ENCODE measurements at places on chromosomes 1 and 21. TPM values are rescaled to one million over a fixed set of nuclear protein-coding genes. Genes with fewer than 3 reads are reported as not detected.

GRCh38 chr21:40770435-40771055 is 76.4 kb downstream of the DSCAM start:
- no peaks in the 10 kb centered on the region for H3K4me1 ChIP-seq
- H3K27ac ChIP-seq: no peak overlapping the region
- DNase-seq: no peak
- H3K4me3 ChIP-seq: no peak overlapping the region
- no peaks in the 10 kb centered on the region for H3K27me3 ChIP-seq

DNA sequence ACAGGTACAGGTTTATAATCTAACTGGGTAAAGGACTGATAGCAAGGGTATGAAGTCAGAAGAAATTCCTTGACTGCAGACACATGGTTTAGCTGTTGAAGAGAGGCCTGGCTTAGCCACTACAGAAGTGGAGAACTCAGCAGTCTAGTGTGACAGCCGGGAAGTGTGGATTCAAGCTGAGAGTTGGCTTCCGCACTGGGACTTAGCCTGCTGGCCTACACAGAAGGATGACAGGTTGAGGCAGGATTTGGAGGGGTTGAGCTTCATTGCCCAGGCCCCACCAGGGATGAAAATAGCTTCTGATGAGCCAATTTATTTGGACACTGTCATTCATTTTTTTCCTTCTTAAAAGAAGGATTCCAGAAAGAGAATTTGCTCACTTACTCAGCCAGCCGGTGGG is 284.4 kb downstream of the PCP4 start:
- no peak overlapping the region for H3K4me3 ChIP-seq
- H3K27ac ChIP-seq: no peak overlapping the region
- no peak for DNase-seq
- no peaks in the 10 kb centered on the region for H3K4me1 ChIP-seq
- no peaks in the 10 kb centered on the region for H3K27me3 ChIP-seq

The EFCAB14 gene
- 73.5 TPM for total RNA-seq

DNA sequence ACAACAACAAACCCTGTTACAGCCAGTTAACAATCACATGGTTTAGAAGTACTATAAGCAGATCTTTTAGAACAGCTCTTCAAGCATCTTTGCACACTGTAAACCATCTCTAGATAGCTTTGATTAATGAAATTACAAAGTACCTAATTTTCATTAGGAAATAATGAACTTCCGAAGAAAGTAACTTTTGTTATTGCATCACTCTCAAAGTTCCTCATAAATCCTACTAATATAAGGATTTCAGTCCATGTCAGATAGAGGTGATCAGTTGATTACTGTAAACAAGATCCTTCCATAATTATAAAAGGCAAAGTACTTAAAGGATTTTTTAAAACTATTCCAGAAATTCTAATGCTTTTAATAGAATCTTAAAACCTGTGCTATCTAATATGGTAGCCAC is 58.2 kb downstream of the FAF1 start:
- no peaks in the 10 kb centered on the region for H3K27me3 ChIP-seq
- H3K4me3 ChIP-seq: no peak overlapping the region
- DNase-seq: no peak
- no peak overlapping the region for H3K27ac ChIP-seq
- no peaks in the 10 kb centered on the region for H3K4me1 ChIP-seq
- H3K36me3 ChIP-seq: no peaks in the 10 kb centered on the region

The HJV gene
- total RNA-seq: not detected

DNA sequence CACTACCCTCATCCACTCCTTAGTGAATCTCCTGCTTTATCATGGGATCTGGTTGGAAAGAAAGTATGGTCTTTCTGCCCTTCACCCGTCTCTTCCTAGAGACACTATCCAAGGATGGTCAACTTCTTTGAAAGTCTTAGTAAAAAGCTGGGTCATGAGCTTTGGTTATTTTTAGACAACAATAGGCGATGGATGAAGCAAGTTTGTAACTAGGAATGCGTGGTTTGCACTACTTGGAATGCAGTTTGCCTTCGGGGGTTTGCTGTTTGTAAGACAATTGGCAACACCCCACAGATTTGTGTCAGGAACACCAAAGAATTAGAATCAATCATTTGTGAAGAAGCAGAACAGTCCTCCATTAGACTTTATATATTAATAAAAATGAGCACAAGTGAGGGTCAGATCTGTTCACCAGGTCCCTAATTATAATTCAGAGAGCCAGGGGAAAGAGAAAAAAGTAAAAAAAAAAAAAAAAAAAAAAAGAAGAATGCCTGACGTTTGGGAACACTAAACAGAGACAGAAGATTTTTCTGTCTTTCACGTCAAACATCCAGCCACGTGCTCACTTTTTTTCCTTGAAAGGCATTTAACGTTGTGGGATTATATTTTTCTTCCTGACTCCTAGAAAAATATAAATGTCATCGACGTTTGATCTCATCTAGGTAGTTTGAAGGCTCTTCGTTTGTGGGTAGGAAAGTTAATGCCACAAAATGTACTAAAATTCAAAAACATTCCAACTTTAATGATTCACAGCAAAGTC is 60.7 kb upstream of the BTG3 start:
- no peaks in the 10 kb centered on the region for H3K4me1 ChIP-seq
- no peak overlapping the region for H3K27ac ChIP-seq
- no peaks in the 10 kb centered on the region for H3K36me3 ChIP-seq
- no peak for DNase-seq
- H3K4me3 ChIP-seq: no peak overlapping the region

DNA sequence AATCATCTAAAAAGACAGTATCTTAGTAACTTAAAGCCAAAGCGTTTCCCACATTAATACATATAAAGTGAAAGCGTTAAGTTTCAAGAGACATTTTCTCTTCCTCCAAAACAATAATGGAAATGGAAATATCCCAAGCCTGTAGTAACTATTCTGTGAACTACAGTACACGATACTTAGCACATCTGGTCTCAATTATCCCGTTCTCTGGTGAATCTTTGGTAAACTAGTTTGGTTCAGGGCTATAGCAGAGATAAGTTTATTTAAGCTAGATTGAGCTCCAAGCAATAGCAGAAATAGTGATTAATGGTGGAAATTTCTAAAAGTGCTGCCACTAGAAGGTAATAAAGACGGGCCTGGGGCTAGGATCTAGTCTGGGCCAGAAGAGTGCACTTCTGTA is 55.2 kb downstream of the PCNX2 start:
- no peak overlapping the region for H3K4me3 ChIP-seq
- peaks cover 3% of the 10 kb centered on the region for H3K36me3 ChIP-seq
- H3K4me1 ChIP-seq: no peaks in the 10 kb centered on the region
- H3K27me3 ChIP-seq: no peaks in the 10 kb centered on the region

The RIPK4 gene
- total RNA-seq: 0.30 TPM

DNA sequence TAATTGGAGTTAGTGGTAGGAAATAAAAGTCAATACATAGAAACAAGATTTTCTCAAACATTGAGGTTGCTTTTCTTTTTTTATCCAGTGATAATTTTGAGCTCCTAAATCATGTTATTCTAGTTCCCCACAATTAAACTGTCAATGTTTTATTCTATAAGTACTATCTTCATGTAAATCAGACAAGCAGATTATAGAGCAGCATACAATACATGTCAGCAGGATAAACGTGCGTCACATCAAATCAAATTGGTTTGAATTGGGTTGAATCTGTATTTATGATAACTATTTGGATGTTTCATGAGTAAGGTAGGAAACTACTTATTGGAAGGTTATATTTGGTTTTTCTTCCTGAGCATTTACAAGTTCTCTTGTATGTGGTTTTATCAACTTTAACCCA is 2028.7 kb downstream of the NCAM2 start:
- DNase-seq: no peak
- H3K4me3 ChIP-seq: no peak overlapping the region
- no peaks in the 10 kb centered on the region for H3K27me3 ChIP-seq
